ENCODE measurements at places on chromosomes 11 and 22.

DNA sequence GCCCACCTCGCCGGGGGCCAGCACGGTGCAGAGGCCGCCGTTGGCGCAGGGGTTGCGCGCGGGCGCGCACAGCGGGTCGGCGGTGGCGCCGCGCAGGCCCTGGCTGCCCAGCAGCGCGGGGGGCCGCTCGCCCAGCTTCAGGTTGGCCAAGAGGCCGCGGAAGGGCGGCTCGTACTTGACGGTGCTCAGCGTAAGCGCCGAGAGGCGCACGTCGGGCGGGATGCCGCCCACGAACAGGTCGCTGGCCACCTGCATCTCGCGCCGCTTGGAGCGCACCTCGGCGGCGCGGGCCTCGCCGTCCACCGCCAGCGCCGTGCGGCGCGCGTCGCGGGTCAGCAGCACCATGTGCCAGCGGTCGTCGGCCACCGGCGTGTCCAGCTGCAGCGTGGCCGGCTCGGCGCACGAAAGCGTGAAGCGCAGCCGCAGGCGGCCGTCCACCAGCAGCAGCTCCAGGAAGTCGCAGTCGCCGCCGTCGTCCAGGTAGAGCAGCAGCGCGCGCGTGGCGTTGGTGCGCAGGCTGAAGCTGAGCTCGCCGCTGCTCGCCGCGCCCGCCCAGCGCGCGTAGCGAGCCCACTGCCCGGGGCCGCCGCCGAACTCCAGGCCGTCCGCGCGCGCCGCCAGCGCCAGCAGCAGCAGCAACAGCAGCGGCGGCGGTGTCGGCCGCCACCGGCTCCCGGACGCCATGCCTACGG is 9.8 kb downstream of the NRXN2 start:
- no peak for DNase-seq

GRCh38 chr11:11605181-11605580 is 16.6 kb downstream of the GALNT18 start:
- DNase-seq: no peak

DNA sequence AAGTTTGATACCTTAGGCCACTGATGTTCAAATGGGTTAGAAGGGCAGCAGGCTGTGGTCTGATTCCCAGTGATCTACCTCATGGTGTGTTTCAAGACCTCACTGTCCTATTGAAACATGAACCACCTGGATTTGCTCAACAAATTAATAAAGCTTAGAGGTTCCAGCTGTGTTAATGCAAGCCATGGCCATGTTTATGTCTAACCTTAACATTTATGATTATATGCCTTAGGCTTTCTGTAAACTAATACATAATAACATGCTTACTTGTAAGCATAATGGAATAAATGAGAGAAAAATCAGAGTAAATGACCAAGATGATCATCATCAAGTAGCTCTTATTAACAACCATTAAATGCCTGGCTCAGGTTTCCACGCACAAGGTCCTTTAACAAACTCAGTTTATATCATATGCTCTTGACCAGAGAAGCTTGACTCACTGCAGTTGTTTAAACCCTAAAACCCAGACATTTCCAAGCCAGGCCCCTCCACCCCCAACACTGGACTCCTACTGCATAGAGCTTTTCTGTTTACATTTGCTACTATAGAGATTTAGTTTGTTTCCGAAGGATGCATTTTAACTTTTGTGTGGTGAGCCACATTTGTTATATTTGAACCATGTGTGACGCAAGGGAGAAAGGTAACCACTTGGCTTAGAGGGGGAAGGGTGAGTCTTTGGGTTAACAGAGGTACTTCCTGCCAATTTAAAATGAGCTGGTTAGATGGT is 43.7 kb downstream of the KREMEN1 start:
- DNase-seq: no peak

- peak; percentile 93 for DNase-seq
Measured at GRCh38 chr11:20097319-20098221, 62.7 kb downstream of the DBX1 start.

DNA sequence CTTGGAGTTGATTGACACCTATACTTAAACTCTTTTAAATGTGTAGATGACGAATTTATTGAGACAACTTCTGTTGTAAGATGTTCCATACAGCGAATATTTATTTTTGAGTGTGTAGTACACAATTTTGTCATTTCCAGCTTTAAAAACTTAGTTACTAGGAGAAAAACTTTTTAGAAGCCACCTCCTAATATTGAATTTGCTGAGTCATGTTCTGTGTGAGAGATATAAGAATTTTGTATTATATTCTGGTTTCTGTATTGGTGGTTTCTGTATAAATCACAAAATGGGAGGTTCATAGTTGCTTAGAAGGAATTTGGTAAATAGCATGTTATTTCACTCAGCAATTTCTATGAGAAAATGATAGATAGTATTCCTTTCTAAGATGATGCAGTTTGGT is 171.3 kb downstream of the WNT11 start:
- no peak for DNase-seq

GRCh38 chr11:34788642-34789041 is 127.5 kb downstream of the APIP start:
- no peak for DNase-seq

GRCh38 chr11:78876676-78877075 is 302.0 kb upstream of the NARS2 start:
- DNase-seq: no peak

Data from GM04504 (cell line).